ENCODE measurements at places on chromosomes 7 and 10.

DNA sequence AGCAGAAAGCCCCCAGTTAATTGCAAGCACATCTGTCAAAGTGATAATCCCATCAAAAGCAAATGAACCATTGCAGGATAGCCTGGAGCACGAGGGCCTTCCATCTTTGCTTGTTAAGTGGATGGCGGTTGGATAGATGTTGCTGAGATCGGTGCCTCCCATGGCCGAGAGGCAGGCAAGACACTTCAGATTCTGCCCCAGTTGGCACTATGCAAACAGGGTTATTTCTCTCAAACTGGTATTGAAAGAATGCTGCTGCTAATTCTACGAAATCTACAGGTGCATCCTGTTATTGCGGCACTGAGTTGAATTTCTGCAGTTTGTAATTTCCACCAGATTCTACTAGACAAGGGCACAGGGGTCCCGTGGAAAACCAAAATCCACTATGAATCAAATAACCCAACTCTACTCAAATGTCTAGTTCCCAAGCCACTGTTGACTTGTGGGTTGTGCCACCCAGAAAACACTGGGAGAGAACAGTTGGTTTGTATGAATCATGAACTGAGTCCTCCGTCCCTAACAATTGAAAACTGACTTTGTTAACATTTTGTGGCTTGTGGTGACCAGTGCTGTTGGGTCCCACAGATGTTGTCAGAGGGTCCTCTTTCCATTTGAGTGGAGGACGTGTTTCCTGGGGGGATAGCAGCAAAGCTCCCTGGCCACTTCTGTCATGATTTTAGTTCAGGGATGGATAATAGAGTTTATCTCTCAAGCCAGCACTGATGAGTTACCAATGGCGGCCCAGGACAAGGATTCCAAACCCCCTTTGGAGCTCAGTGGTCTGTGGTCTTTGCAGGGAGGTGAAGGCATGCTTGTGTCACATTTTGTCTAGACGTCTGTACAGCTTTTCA lies 7.1 kb upstream of the IL2RA start:
- no peak for DNase-seq

DNA sequence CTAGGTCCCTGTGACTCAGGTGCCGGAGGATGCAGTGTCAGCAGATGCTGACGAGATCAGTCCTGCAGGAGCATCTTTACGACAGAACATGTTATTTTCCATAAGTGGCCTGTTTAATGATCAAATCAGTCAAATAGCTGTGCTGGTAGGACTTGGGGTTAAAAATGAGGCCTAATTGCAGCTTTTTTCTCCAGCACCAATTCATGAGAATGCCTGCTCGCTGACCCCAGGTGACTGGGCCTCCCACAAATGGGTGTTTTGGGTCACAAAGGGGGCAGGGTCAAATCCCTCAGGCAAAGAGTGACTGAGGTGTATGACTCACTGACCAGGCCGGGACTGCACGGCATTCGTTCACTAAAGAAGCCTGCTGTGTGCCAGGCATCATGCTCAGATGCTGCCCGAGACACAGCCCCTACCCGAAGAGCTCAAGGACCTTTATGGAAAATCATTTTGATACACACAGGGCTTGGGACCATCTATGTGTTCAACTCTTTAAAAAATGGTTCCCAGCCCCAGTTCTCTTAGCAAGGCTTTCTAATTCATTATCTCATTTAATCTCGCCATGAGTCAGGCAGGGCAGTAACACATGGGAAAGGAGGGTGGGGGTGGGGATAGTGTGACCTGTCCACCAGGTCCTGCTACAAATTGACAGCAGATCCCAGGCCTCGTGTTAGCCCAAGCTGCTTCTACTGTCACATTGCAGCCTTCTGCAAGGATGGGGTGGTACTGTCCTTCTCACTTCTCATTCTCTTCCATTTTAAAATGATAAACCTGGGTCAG lies 21.1 kb downstream of the ZNF775 start:
- DNase-seq = peak; percentile 40

GRCh38 chr10:129419397-129419796 lies 47.6 kb upstream of the MGMT start:
- no peak for DNase-seq

GRCh38 chr10:58919927-58920654 lies 256.4 kb upstream of the PHYHIPL start:
- DNase-seq = no peak

DNA sequence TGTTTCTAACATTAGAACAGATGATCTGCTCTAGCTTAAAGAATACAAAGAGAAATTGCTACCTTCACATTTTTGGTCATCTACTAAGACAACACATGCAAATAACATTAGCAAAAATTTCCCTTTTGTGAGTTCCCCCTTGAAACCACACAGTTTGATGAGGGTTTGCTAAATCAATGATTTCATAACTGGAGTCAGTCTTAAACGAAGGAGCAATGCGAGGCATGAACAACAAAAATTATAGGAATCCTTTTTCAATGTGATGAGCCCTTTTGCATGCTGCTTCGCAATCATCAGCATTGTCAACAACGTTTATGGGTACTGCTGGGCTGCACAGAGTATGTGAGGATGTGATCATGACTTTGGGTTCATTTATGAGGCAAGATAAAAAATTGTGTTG lies 286.4 kb downstream of the C7orf25 start:
- DNase-seq = no peak

DNA sequence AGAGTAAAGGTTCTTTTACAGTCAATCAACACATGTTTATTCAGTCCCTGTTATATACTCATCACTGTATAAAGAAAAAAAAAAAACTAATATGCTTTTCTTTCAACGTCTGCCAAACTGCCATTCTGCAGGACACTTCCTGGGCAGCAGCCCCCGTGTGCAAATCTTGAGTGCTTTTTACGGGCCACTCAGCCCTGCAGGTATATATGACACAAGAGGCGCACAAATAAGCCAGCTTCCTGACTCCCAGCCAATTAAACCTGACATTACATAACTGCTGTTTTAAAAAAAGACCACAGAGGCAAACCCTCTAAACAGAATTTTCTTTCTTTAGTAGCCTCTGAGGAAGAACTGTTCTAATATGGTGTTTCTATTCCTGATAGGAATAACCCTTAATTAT lies 263.0 kb upstream of the NEBL start:
- DNase-seq = no peak

GRCh38 chr7:96959135-96959534 lies 46.2 kb upstream of the DLX6 start:
- DNase-seq = peak; percentile 56

Measured in OCI-M1 (cell line).